AG20443 (cell line): ENCODE measurements at places on chromosomes 2 and 18.
A peak's percentile ranks its signal among the peaks of the same experiment; 100 is the strongest.

GRCh38 chr2:31319406-31320175 is 85.6 kb downstream of the EHD3 start:
- DNase-seq, result peak; percentile 25

- no peak for DNase-seq
Observed at GRCh38 chr2:9231291-9232165, 24.9 kb downstream of the ASAP2 start.

- DNase-seq, result peak; percentile 13
Observed at GRCh38 chr2:30514848-30515435, 67.9 kb downstream of the LCLAT1 start.

DNA sequence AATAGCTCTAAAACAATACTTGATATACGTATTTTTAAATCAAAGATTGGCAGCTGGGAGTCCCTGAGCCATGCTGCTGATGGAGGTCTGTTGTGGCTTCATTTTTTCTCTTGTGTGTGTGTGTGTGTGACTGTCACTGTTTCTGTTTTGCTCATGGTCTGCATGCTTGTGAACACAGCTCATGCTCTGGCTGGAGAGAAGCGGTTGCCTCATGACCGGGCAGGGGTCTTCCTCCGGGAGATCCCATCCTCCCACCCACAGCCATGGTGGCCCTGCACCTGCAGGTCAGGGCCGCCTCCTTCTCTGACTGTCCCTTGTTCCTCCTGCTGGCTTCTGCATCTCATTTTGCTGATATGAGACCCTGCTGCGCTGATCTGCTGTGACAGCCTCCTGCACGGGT is 47.3 kb upstream of the GALR1 start:
- no peak for DNase-seq

- peak; percentile 53 for DNase-seq
Observed at GRCh38 chr2:160510617-160511016, 17.0 kb upstream of the RBMS1 start.

DNA sequence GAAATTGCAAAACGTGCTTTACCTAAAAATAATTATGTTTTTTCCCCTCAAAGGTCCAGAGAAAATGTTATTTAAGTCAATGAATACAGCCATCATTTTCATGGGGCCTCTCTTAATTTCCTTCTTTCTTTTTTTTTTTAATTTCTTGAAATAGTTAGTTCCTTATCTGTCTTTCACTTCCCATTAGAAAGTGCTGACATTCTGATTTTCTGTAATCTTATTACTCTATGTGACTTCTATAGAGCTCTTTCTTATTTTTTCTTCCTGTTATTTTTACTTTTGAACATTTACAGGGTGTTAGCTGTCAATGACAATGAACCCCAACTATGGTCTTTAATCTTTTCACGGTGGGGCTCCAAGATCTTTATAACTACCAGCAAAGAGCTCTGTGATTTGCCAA is 30.0 kb downstream of the CTLA4 start:
- DNase-seq, result no peak

- no peak for DNase-seq
Observed at GRCh38 chr2:4873364-4873763, 818.8 kb upstream of the SOX11 start.

DNA sequence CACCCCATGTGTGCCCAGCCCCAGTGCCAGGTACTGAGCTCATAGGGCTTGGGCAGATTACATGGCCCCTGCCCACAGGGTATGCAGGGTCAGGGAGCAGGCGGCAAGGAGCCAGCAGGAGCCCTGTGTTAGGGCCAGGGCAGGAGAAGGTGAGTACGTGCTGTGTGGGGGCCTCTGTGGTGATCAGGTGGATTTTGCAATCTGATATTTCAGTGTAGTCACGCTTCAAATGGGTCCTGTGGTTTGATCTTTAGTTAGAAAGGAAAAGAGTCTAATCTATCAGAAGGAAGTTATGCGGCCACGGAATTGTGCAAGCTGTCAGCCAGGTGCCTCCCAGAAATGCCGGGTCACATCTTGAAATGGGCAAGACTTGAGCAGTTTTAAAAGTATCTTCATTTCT is 13.9 kb downstream of the UBE2F start:
- no peak for DNase-seq

DNA sequence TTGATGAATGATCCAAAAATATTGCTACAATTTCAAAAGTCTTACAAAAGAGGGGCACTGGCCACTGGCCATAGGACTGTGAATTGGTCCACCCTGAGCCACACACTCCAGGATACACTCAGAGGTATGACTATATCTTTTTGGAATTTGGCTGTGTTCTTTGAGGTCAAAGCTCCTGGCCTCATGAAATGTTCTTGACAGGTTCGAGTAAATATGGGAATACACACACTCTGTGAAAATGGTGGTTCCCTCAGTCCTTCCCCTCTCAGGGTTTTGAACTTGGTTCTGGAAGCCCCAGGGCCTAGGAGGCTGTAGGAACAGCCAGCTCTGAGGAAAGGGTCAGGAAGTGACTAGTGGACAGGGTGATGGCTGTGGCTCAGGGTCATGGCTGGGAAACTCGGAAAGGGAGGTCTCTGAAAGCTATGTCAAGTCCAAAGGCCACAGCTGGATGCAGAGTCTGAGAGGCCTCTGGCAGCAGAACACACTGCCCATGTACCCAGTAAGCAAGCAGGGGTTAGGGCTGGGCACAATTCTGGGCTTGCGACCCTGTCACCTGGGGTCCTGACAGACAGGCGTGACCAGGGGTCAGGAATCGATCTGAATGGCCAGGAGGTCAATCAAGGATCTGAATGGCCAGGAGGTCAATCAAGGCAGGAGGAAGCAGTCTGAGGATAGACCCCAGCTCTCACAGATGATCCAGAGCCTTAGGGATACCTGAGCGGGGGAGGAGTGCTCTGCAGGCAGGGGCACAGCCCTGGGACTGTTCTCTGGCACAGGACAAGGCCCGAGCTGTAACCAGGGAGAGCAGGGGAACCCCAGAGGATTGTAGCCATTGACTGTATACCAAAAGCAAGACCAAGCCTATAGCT is 223.4 kb upstream of the SMAD2 start:
- peak; percentile 65 for DNase-seq

DNA sequence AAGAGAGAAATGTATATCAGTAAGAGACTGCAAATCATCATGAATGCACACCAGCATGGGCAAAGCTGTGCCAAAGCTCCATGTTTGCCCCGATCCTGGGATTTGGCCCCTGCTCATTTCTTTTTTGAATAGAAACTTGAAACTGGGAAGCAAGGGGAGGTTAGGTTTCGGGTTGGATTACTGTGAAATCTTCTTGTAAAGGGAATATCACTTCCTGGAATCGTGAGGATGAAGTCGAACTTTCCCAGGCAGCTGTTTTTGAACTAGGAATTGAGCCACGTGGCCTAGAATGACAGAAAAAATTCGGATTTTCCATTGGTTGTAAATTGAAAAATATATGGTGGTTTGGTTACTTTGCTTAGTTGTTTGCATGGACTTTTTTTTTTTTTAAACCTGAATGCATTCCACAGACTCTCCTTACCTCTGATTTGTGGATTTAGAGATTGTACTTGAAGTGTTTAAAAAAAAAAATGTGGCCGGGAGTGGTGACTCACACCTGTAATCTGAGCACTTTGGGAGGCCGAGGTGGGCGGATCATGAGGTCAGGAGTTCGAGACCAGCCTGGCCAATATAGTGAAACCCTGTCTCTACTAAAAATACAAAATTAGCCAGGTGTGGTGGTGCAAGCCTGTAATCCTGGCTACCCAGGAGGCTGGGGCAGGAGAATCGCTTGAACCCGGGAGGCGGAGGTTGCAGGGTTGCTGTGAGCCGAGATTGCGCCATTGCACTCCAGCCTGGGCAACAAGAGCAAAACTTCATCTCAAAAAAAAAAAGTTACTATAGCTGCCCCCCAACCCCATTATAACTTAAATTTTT is 32.1 kb downstream of the GRHL1 start:
- DNase-seq, result no peak

DNA sequence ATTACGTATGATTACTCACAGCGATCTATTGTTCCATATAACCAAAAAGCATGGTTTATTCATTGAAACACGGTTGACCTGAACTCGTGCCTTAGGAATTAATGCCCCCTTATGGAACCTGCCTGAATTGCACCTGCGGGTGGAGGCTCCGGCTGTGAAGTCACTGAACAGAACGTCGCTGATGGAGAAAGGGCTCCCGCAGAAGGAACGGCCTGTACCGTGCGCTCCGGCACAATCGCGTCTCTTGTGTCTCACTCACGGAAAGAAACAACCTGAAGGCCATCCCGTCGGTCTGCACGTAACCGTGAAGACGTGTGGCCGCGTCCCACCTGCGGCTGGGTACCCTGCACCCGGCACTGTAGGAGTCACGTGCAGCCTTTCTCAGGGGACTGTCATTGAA is 133.1 kb downstream of the NFATC1 start:
- DNase-seq, result peak; percentile 88

- no peak for DNase-seq
Observed at GRCh38 chr18:76986406-76986805, 146.2 kb downstream of the MBP start.

- DNase-seq, result no peak
Observed at GRCh38 chr2:218872645-218873358, 7.8 kb upstream of the WNT10A start.

GRCh38 chr18:46071653-46072375 is at the start of gene PSTPIP2:
Gene PSTPIP2, minus strand, starts transcription at chr18:46072260. Its CDS starts 72 bp downstream, at chr18:46072188.
- peak; percentile 84 for DNase-seq

DNA sequence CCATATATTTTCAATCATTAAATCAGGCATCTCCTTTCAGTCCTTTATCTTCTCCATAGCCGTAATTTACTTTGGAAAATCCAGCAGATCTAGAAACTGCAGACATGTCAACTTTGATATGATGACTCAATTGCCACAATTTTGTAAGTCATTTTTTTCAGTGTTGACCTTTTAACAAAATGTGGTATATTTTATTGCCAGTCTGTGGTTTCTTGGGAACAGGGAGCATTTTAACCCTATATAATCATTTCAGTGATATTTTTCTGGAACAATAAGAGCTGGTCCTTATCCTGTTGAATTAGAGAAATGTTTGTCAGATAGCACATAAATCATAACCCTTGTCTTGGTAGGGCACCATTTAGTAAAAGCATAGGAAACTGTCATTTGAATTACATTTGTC is 90.9 kb upstream of the UBXN4 start:
- no peak for DNase-seq

DNA sequence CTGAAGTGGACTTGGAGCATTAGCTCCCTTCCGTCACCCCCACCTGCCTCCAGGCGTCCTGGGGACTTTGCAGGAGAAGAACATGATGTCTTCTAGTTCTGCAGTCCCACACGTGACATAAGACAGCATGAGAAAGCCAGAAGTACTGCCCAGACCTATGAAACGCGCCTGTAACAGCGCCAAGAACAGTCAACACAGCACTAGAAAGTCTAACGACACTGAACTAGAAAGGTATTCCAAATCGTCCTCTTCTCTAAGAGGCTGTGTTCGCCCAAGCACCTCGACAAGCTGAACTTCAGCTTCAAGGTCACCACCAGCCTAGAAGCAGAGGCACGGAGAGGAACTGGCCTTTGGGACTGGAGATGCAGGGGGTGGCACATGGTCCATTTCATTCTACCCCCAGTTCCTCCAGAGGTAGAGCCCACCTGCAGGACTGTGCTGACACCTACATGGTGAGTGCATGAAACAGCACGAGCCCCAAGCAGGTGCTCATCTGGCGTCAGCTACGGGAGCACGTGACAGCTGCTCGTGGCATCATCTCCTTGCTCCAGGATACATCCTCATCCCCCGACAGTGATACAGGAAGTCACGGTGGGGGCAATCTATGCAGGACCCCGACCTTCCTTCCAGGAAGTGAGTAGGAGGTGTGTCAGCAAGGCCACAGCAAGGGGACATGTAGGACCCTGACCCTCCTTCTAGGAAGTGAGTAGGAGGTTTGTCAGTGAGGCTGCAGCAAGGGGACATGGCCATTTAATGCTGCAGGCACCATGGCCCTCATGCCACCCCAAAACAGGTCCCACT is 3.7 kb downstream of the HDAC4 start:
- DNase-seq, result no peak
